Brain (organoid and tissue), 16 donors: ENCODE measurements at places on chromosomes 5 and 9. TPM values are rescaled to one million over a fixed set of nuclear protein-coding genes. Genes with fewer than 3 reads are reported as not detected.

DNA sequence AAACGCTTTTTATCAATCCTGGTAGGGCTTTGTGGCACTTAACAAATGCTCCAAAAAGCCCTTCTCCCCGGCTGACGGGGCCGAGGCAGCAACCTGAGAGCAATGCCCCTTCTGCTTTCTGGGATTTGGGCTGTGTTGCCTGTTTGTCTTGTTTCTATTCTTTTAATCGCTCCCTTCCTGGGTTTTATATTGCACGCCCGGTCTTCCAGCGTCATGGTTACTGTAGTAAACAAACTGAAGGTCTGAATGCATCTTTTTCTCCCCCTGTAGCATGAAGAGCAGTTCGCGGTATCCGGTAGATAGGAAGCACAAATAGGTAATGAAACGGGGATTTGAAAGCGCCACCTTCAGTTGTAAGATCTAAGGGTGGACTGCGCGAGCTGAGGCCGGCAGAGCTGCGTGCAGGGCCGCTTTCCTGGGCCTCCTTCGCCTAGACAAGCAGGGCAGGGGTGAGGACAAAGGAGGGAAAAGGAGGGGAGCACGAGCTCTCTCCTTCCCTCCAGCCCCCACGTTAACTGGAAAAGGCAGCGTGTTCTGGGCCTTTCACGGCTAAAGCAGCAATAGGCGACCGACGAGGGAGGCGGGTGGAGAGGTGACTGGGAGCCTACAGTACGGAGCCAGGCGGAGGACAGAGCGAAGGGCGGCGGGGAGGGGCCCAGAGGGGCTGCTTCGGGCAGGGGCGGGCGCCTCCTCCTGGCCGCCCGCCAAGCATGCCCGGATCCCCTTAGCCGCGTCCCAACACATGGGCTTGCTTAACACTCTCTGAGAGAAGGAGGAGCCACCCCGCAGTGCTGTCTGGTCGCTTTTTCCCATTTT is 49.3 kb upstream of the ZNF366 start:
- DNase-seq: peak; percentile 81

- DNase-seq: peak; percentile 63
Observed at GRCh38 chr5:98827161-98827560, 53.7 kb downstream of the RGMB start.

Gene NTRK2
- polyA plus RNA-seq: 58.8 TPM

Gene PCDHGA1
- 4.9 TPM for polyA plus RNA-seq

- DNase-seq: no peak
Observed at GRCh38 chr5:112312295-112313275, 106.5 kb downstream of the EPB41L4A start.

DNA sequence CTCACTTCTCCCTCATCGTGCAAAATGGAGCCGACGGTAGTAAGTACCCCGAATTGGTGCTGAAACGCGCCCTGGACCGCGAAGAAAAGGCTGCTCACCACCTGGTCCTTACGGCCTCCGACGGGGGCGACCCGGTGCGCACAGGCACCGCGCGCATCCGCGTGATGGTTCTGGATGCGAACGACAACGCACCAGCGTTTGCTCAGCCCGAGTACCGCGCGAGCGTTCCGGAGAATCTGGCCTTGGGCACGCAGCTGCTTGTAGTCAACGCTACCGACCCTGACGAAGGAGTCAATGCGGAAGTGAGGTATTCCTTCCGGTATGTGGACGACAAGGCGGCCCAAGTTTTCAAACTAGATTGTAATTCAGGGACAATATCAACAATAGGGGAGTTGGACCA is 979 bp downstream of the PCDHGA12 start:
- no peak for DNase-seq

DNA sequence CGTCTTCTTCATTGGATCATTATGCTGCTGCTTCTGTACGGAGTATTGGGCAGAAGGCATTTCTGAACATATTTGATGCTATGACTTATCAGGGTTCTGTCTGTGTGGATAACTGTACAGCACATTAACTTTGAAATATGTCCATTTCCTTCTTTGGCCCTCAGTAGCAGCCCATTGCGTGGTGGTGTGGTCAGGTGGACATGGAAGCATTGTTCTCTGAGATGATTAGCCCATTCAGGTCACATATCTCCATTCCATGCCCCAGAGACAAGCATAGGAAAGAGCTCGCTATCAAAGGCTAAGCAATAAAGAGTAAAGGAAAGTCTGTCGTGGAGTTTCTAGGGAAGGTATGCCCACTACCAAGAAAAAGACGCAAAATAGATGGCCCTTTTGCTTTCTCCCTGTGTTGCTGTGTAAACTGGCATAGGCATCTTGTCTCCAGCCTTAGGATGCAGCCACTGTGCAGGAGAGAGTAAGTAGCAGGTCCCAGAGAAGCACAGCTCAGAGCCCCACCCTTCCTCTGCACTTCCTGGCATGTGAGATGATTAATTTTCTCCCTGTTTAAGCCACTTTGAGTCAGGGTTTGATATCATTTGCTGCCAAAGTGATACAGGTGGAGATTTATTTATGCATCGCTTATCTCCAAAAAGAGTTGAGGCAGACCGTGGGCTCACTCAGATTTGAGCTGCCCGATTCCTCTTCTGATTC is 221.9 kb downstream of the PDZD2 start:
- no peak for DNase-seq

DNA sequence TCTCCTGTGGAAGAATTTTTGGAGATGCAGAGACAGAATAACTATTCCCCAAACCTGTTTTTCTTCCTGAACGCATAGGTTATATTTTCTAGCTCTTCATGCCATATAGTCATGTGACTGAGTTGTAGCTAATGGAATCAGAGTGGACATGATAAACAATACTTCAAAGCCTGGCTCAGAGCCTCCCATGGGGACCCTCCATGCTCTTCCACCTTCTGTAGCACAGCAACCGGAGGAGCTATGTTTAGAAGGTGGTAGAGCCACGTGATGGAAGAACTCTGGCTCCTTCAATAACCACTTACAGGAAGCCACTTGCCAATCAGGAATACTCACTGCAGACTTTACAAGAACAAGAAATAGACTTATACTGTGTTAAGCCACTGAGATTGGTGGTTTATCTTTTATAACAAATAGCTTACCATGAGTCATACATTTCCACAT is 39.2 kb downstream of the NADK2 start:
- DNase-seq: no peak

GRCh38 chr9:38720083-38720745 is at the start of gene FAM240B:
FAM240B (minus strand) TSS chr9:38720133; CDS start chr9:38703999, 16,134 bp downstream.
- DNase-seq: no peak

DNA sequence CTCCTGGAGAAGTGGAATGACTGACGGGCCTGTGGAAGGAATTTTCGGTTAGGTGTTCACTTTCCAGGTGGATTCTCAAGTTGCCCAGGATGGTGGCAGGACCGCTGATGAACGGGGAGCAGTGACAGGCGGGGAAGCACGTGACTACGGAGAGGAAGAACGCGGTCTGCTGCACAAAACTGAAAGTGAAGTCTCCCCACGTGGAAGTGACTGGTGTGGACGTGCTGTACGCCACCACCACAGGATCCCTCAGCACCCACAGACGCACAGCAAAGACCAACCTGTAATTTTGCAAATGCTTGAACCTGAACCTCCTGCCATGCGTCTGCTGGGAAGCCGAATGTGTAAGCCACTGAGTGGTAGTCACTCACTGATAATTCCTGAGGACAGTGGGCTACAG is 51.4 kb downstream of the RNF130 start:
- no peak for DNase-seq

Gene LCN15
- polyA plus RNA-seq: 32.6 TPM

Gene ADGRD2
- polyA plus RNA-seq: 5.0 TPM

DNA sequence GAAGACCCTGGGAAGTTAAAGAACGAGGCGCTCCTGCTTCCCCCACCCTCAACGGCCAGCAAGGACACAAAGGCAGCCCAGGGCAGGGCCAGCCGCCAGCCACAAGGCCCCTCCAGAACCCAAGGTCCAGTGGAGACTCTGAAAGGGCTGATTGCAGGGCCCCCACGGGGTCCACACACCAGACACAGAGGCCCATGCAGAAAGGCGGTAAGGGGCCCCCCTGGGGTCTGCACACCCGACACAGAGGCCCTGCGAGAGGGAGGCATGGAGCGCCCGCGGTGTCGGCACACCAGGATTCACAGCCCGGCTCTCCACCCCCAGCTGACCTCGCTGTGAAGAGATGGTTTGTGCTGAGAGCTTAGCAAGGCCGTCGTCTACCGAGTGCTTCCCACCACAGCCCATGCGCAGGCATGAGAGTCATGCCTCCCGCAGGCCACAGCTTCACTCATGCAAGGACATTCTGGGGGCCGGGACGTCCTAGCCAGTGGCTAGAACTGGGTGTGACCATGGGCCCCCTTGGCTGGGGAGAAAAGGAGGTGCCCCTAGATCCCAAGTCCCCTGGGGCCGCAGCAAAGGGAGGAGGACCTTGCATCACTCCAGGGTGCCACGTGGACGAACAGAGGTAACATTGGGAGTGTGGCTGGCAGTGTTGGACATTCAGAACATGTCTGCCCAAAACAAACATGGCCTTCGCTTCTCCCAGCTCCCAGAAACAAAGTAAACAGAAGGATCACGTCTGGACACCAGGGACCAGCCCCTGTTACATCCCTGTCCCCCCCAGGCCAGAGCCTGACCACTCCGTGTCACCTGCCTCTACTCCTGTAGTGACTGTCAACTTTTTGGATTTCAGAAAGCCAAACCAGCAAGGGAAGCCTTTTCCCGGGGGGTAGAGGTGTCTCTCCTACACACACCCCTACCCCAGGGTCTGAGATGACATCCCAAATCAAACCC is 9.8 kb downstream of the BRD3 start:
- no peak for DNase-seq

Gene SLC27A6
- polyA plus RNA-seq: 0.68 TPM

- DNase-seq: no peak
Observed at GRCh38 chr9:105206821-105207699, 37.4 kb upstream of the SLC44A1 start.

DNA sequence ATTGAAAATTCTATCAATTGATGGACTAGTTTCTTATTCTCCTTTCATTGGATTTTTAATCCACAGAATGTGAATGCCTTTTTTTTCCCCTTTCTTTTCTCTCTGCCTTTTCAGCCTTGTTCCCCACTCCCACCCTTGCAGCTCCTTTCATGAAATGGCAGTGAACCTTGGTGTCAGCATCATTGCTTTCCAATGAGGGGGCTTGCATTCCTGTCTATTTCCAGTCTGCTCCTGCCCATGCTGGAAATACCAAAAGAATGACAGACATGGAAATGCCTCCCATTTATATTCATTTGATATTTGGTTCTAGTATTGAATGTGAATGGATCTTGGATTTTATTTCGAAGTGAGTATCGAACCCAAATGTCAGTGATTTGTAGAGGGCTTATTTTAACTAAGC is 162.7 kb upstream of the SGCD start:
- no peak for DNase-seq

Gene KLF4
- 9.1 TPM for polyA plus RNA-seq

DNA sequence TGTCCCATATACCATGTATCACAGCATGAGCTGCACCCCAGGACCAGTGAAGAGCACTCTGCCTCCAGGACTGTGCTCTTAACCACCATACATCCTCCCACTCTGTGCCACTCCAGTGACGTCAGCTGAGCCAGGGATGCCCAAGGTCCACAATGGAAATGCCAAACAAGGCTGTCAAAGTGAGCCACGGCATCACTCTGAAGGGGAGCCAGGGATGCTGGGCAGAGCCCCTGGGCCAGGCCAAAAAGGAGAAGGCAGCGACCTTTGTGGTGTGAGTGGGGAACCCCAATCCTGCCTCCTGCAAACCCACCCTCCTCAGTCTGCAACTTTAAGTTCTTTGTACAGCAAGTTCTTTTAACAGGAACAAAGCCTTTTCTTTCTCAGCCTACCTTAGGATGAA is 242.7 kb downstream of the SYK start:
- no peak for DNase-seq

- no peak for DNase-seq
Observed at GRCh38 chr5:109961751-109962150, 272.0 kb downstream of the MAN2A1 start.

Gene MTX3
- polyA plus RNA-seq: 1.9 TPM

GRCh38 chr5:73117088-73117740 is 3.2 kb upstream of the TMEM171 start:
- no peak for DNase-seq

DNA sequence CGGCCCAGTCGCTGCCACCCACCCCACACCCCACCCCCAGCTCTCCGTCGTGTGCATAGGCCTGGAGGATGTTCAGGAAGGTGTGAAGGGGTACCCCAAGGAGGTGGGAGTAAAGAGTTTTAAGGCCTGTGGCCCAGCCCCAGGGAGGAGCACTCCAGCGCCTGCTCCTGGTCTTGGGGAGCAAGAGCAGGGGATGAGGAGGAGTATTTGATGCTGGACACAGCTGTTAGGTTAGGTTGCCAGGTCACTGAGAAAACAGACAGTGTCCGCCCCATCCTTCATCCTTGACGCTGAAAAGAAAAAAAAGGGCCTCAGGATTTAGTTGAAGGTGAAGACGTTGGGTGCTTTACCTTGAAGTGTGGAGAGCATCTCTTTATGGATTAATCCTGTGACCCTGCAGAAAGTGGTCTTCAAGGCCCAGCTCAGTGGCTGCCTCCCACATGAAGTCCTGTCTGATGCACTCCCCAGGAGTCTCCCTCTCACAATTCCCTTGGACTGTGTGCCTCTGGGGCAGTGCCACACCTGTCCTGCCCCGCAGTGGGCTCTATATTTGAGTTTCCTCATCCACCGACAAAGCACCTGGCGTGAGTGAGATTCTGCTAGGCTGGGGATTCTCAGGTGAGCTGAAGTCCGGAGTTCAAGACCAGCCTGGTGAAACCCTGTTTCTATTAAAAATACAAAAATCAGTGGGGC is 101.8 kb downstream of the SPRY4 start:
- no peak for DNase-seq

DNA sequence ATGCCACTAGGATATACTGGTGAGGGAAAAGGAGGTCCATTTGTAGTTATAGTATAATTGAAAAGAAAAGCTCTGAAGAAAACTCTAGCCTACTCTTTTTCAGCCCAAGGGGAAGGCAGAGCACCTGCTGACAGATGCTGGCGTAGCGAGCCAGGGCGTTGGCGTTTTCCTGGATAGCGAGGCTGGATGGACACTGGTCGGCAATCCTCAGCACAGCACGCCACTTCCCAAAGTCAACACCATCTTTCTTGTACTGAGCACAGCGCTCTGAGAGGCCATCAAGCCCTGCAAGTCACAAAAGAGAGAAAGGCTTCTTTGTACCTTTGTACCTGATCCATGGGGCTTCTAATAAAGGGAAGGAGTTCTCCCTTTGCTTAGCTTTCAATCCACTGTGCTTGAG is 8.2 kb downstream of the ALDOB start:
- no peak for DNase-seq

GRCh38 chr5:104955479-104955878 is 1392.9 kb upstream of the NUDT12 start:
- no peak for DNase-seq

DNA sequence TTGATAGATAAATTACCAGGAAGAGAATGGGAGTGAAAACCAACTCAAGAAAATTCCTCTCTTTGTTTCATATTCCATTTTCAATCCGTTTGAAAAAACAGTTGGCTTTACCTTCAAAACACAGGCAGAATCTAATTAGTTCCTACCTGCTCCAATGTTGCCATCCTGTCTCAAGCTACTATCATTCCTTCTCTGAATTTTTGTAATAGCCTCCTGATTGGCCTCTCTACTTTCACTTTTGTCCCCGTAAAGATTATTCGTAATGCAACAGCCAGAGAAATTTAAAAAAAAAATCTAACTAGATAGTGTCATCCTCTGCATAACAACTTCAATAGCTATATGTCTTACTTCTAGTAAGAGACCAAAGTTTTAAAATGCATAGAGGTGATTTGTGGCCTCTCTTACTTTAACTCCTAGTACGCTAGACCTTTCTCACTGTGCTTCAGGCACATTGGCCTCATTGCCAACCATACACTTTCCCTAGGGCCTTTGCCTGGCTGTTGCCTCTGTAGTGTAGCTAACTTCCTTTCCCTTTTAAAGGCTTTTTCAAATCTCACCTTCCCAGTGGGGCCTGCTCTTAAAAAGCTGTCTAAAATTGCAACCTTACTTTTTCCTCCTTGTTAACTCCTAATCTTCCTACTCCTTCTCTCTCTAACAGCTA is 311.3 kb upstream of the GRIN3A start:
- no peak for DNase-seq

Gene FAM221B
- polyA plus RNA-seq: not detected

Gene ENHO
- polyA plus RNA-seq: 211 TPM
